ENCODE measurements at places on chromosomes 2 and 18.

DNA sequence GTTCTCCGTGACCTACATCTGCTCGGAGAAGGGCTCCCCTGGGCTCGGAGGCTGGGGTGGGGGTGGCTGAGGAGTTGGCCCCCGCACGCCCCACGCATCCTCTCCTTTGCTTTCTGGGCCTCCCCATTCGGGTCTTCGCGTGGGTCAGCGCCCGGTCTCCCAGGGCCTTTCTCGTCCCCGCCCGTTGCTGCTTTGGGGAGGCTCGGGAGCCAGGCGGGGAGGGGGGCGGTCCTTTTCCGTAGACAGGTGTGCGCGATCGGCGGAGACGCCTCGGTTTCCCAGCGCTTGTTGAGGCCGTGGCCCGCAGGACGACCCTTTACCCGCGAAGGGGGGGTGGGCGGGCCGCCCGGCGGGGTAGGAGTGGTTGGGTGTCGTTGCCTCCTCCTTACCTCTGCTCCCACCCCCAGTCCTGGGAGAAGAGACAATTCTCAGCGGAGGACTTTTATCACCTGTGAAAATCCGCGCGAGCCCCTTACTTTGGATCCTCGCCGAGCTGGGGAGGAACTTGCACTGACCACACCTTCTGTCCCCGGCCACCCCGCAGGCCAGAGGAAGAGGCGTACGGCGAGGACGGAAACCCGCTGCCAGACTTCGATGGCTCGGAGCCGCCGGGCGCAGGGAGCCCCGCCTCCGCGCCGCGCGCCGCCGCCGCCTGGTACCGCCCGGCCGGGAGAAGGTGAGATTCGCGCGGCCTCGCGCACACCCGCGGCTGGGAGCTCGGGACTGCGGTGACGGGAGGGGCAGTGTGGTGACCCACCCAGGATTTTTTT, 2.6 kb downstream of the ADCYAP1 start:
- DNase-seq: no peak

DNA sequence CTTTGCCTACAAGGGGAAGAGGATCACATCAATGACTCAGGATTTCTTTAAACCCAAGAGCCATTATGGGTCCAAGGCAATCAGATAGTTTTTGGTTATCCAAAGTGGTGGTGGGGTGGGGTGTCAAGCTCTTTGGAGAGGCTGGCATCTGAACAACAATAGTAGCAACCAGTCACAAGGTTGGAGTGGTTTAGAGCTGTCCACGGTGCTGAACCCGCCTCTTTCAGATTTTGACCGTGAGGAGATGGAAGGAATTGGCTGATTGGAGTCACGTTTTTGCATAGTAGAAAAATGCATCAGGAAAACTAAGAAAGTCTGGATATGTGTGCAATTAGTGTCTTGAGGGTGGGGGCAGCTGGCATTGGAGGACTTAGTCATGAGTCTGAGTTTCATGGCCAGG, 159.9 kb downstream of the LOXHD1 start:
- no peak for DNase-seq

DNA sequence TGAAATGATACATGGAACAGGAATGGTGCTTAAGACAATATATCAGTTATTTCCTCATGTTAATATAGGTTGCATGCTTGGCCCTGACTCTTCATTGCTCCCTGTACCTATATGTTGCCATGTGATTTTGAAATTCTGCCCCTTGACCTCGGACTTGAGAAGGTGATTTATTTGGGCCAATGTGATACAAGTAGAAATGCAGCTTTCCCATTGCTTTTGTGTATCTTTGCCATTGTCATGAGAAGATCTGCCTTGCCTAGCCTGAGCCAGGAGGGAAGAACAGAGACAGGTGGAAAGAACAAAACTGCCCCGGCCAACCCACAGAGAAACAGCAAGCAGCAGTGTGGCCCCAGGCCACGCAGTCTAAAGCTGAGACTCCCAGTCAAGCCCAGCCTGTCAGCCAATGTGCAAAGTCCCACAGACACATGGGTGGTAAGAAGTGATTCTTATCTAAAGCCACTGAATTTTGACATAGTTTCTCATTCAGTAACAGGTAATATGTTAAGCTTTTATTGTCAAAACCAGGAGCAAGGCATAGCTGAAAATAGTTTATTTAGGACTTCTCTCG, 245.7 kb upstream of the RND3 start:
- DNase-seq: no peak

GRCh38 chr2:28434600-28434989, 41.9 kb downstream of the FOSL2 start:
- DNase-seq: no peak

DNA sequence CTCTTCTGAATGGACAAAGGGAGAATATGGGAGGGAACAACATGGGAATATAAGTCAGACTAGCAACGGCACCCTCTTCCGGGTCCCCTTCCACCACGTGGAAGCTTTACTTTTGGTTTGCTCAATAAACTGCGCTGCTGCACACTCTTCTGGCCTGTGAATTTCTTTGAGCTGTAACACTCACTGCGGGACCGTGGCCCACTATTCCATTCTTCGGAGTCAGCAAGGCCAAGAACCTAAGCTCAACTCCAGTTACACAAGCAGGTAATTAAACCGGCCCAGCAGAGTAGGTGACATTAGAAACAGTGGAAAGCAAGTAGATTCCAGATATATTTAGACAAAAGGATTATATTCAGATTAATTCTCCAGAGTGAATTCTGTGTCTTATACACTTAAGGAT, 697.4 kb upstream of the NXPH2 start:
- no peak for DNase-seq

GRCh38 chr2:189982087-189982486, 80.4 kb downstream of the MSTN start:
- DNase-seq: no peak

GRCh38 chr2:60520917-60521539, 32.4 kb downstream of the BCL11A start:
- no peak for DNase-seq

DNA sequence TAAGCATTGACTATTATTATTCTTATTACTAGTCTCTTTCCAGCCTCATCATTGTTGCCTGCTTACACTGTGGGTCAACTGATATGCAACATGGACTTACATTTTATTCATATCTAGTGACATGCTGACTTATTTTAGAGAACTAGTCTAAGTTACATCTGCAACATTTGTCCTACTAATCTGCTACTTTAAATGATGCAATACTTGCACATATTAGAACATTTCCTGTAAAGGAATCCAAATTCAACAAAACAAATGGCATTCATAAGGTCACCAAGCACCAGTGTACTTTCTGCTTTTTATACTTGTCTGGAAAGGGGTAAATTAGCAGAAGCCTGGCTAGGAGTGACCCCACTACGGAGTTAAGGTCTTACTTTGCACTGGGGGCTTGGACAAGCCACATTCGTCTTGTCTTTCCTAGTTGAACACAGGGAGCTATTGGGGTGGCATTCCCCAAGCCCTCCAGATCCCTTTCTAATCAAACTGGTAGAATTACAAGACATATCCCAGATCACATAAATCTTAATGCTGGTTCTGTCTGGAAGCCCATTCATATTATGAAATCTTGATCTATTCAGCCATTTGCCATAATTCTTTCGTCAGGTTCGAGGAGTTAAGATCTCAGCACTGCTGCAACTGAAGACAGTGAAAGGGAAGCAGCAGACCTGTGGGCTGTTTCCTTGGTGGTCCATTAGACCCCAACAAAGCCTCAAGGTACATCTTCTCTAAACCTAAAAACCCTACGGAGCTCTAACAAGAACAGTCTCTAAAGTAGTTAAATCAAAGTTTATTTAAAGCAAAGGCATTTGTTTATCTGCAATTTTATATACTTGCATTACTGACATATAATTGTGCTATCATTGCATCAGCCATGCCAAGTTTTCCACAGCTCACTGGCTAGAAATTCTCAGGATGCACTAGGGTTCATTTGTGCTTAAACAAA, 49.9 kb upstream of the RTN4 start:
- no peak for DNase-seq

DNA sequence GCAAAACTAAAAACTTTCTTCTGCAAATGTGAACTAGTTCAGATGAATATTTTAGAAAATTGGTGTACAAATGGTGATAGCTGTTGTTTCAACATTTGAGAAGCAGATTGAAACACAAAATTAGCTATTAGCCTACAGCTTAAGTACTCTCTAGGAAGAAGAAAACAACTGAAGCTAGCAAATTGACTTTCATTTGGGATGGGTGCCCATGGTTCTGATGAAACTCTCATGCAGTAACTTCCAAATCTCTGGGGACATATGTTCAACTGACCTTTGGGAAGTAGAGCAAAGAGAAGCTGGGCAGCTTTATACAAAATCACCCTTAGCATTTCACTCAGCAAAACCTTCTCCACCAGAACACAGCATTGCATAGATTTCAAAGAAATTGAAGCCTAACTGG, 119.0 kb downstream of the GALNT13 start:
- no peak for DNase-seq

- DNase-seq: no peak
These were observed 1077.3 kb upstream of the TMEFF2 start for GRCh38 chr2:193272011-193272410.

GRCh38 chr2:43024515-43025011, 201.8 kb downstream of the ZFP36L2 start:
- no peak for DNase-seq

DNA sequence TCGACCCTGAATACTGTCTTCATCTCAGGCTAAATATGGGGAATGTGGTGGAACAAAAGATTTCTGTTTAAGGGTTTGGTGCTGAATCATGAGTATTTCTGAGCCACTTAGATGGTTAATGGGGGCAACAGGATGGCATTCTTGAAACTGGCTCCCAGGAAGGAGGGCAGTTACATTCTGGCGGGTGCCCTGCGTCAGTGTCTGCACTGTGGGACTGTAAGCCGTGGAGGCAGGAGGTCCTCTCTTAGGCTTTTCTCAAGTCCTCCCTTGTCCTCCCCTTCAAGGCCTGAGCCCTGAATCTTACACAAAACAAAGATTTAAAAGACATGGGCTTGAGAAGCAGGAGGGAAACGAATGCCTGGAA, 45.7 kb downstream of the PSD4 start:
- no peak for DNase-seq

DNA sequence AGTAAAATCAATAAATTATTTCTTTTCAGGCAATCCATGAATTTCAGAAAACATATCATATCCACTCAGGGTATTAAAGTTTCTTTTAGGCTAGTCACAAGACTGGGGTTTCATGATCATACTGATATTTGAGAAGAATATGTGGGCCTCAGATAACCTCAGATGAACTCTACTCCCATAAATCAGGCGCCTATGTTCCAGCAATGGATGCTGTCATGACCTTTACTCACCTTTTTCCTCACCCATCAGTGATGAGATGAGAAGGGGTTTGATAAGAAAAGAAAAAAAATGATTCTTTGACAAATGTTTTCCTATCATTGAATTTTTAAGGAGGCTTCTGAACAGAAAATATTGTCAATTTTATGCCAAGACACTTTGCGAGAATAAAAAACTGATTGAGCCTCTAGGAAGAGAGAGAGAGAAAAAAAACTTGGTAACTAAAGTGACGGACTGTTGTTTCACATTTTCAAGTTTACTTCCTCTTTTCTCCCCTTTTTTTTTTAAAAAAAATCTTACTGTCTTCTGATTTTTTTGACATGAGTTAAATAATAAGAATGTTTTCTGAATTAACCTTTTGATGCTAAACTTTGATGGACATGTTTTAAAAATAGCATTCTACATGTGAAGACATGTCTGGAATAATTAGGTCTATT, 309.1 kb upstream of the MAP2 start:
- DNase-seq: no peak

GRCh38 chr2:239528146-239528545, 127.3 kb upstream of the HDAC4 start:
- DNase-seq: no peak

GRCh38 chr2:41414486-41415230, 633.2 kb upstream of the PKDCC start:
- DNase-seq: no peak

DNA sequence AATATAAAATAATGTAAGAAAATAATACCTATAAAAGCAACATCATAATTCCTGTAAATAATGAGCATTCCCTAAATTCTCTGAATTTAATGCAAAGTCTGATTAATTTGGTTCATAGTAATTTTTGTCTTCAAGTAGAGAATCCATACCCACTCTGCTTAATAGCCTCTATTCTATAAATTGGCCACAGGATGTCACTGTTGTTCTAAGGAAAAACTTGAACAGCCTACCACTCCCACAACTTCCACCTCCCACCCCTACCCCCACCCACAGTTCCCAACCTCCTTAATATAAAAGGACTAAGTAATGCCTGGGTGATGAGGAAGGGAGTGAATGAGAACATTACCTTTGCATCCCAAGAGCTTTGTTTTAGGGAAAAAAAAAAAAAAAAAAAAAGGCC, 27.2 kb upstream of the BBS5 start:
- DNase-seq: no peak

- DNase-seq: no peak
These were observed 843.7 kb downstream of the LRRTM4 start for GRCh38 chr2:76678383-76679024.

DNA sequence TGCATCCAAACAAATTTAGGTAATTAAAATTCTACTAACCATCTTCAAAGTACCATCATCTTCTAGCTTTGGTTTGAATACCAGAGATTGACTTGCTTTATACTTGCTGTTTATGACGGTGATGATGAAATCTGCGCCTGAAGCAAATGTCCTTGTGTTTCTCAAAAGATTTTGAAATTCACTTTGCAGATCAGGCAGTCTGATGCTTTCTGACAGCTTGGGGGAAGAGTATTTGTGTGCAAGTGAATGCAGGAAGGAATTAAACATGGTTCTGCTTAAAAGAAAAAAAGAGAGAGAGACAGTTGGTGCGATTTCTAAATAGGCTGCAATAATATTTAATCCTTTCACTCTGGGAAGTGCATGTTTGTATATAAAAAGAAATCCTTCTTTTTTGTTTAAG, 29.6 kb downstream of the CSRNP3 start:
- DNase-seq: no peak

DNA sequence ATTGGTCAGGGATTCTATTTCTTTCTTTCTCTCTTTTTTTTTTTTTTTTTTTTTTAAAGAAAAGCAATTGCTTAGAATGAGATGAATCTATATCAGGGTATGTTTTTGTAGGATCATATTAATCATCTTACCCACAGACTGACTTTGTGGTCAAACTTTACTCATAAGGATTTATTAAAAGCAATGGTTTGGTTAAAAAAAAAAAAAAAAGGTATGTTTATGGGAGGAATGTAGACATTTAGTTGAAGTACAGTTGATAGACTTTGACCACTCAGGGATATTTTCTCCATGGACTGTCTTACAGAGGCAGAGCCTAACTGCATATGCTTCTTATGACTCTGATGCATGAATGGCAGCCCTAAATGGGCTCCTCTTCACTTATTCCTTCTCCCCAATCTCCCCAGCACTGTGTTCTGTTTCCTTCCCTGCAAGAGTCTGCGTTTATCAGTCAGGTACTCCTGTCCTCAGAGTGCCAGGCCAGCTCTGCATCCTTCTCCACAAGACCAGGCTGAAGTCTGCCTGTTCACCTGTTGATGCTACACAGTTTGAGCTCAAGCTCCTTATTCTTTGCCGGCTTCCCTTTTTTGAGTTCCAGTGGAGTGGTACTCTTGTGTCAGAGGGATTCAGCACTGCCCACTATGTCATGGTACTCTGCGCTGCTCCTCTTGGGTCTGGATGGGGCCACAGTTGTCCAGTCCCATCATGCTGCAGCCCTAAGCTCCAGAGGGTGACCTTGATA, 24.3 kb downstream of the CRIM1 start:
- no peak for DNase-seq

All from omental fat pad (tissue), 4 donors.